ENCODE measurements at places on chromosomes 7 and 10.

DNA sequence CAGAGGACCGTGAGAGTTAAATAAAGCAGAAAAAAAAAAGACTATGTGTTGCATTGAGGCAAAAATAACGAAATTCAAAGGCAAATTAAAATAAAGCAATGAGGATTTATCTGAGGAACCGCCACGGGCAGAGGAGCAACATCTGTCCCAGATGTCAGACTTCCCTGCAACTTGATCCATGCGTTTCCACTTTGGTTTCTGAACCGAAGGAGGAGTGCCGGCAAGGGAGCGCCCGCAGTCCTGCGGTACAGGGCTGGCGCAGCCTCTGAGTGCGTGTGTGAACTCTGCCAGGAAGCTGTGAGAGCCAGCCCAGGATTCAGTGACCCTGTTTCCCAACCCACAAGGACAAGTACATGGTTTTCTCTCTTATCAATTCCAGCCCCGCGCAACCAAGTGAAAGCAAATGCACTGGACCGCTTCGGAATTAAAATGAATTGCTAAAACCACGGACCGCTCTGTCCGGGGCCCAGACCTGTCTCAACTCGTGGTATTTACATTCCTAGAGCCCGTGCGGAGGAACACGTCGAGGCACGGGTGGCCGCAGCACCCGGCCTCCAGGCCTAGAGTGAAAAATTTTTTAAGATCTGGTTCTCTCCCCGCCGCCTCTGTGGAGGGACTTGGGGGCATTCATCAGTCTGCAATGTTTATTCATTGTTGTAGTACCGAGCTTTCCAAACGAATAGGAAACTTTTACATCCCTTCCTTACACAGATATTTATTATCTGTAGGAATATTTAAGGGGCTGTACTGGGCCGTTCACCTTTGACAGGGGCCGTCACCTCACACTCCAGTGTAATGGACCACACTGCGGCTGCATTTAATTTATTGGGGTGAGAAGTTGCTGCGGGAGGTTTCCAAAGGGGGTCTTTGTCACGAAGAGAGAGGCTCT lies 291.5 kb upstream of the NFE2L3 start:
- DNase-seq, result no peak

GRCh38 chr7:99551334-99551733 lies 580 bp downstream of the FAM200A start:
- DNase-seq, result no peak

DNA sequence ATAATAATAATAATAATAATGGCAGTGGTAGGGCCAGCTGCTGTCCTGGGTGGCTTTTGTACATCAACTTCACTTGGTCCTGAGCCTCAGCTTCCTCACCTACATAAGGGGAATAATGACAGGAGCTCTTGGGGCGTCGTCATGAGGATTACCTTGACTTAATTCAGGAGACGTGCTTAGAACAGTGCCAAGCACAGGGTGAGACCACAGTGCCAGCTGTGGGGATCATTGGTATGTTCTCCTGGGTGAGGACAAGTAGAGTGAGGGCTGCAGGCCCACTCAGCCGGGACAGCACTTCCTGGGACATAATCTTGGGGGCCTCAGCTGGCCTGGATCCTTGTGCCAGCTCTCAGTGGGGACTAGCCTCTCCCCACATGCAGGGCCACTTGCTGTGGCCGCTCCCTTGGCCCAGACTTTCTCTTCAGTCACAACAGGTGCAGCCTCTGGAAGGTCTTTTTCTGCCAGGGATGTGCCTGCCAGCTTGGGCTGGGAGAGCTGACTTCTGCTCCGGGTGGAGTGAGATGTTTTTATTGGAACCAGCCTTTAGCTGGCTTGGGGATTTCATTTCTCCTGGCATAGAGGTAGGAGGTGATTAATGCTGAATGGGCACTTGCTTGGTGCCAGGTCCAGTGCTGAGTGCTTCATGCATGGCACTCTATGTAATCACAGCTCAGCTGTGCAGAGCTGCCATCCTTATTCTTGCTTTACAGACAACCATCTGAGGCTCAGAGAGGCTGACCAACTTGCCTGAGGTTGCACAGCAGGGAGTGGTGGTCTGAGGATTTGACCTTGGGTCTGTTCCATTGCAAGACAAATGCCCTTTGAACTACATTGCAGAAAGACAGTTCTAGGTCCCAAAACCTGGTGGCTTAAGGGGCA lies 45.3 kb downstream of the TSPAN15 start:
- no peak for DNase-seq

DNA sequence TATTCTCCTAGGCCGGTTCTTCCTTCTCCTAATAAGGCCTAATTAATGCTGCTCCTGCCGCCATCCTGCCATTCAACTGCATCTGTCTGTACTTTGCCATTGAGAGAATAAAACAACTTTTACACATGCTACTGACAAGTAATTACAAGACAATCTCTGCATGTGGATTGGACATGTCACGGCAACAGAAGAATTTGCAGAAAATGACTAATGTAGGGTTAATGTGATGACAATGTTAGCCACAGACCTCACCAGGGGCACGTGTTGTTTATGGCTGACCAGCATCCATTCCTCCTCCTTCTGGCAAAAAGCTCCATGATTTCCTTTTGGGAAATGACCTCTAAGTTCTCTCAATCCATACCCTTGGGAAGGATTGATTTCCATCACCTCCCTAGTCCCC lies 58.0 kb downstream of the NEBL start:
- no peak for DNase-seq

GRCh38 chr10:62027841-62028501 lies 126.5 kb downstream of the ARID5B start:
- DNase-seq, result no peak

- DNase-seq, result no peak
Observed at GRCh38 chr7:2897023-2897422, 52.9 kb upstream of the GNA12 start.

DNA sequence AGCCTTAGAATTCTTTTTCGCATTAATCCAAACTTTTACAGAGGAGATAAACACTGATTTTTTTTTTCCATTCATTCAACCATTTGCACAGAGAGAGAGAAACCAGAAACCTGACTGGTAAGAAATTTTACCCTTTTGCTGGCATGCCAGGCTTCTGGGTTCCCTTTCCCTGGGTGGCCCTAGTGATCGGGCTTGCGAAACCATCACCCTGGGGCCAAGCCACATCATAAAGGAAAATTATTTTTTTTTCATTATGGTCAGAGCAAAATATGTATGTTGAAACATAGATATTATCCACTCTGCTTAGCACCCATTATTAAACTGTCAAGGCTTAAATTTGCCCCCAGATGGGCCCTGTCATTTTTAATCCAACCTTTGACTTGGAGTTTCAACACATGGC lies 55.4 kb upstream of the INHBA start:
- DNase-seq, result no peak

DNA sequence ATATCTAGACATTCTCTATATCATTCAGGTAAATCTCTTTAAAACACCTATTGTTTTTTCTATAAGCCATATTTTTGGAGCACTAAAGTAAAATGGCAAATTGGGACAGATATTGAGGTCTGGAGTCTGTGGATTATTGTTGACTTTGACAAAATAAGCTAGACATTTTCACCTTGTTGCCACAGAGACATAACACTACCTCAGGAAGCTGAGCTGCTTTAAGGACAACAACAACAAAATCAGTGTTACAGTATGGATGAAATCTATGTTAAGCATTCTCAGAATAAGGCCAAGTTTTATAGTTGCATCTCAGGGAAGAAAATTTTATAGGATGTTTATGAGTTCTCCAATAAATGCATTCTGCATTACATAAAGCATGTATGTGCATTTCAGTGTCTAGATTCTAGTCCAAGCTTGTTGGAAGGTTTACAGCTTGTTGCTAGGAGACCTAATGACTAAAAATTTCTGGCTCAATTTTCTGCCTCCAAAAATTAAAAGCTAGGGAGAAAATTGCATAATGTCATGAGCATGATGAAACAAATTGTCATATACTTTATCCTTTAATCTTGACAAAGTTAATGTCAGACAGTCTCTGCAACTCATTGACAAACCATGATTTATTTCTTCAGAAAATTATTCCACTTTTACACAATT lies 18.3 kb downstream of the LIPM start:
- DNase-seq, result no peak

DNA sequence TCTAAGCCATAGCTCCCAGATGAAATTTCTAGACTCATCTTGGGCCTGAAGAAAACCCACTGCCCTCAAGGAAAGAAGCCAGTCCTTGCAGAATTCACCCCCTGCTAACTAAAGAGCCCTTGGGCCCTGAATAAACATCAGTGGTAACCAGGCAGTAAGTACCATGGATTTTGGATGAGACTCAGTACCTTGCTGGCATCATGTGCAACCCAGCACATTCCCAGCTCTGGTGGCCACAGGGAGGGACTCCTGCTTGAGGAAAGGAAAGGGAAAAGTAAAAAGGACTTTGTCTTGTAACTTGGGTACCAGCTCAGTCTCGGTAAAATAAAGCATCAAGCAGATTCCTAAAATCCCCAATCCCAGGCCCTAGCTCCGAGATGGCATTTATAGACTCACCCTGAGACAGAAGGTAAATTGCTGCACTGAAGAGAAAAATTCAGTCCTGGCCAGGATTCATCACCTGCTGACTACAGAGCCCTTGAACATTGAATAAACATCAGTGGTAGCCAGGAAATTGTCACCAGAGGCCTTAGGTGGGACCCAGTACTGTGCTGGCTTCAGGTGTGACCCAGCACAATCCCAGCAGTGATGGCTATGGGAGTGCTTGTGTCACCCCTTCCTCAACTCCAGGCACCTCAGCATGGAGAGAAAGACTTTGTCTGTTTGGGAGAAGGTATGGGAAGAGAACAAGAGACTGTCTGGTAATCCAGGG lies 31.2 kb upstream of the SFTPD start:
- no peak for DNase-seq

DNA sequence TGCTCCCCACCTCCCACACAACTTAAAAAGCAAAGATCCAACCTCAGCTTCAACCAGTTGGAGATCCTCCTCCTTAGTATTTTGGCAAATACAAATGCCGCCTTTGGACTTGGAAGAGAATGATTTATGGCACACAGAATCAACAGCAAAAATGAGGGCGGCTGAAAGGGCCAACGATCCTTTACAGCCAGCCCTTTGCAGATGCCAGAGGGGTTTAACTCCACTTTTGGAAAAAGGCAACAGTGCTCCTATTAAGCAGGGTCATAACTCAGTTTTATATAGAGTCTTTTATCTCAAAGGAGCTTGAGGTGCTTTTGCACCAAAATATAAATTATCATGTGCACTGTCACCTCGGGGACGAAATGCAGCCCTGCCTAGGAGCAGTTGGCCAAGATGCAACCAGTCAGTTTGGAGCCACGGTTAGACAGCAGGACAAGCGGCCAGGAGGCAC lies 56.7 kb upstream of the JCAD start:
- no peak for DNase-seq

GRCh38 chr7:134462337-134462925 lies 3.5 kb upstream of the AKR1B1 start:
- DNase-seq, result no peak

GRCh38 chr10:57654856-57655255 lies 612.8 kb downstream of the IPMK start:
- DNase-seq, result no peak

- DNase-seq, result no peak
Observed at GRCh38 chr7:68535266-68535665, 1063.0 kb upstream of the AUTS2 start.

- no peak for DNase-seq
Observed at GRCh38 chr10:78254013-78254412, 220.3 kb downstream of the RPS24 start.

- no peak for DNase-seq
Observed at GRCh38 chr7:23467806-23468525, 2.3 kb downstream of the IGF2BP3 start.

GRCh38 chr10:96276831-96277230 lies 5.5 kb upstream of the BLNK start:
- no peak for DNase-seq

- no peak for DNase-seq
Observed at GRCh38 chr7:144670218-144670617, 165.6 kb downstream of the TPK1 start.

DNA sequence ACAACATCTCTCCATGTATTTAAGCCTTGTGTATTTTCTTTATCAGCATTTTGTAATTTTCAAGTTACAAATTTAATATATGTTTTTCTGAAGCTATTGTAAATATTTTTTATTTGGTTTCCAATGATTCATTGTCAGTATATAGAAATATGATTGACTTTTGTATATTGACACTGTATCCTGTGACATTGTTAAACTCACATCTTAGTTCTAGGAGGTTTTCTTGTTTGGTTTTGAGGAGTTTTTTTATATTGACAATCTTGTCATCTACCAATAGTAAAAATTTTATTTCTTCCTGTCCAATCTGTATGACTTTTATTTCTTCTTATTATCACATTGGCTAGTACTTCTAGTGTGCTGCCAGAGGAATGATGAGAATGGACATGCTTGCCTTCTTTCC lies 393.7 kb downstream of the GPAM start:
- DNase-seq, result no peak

DNA sequence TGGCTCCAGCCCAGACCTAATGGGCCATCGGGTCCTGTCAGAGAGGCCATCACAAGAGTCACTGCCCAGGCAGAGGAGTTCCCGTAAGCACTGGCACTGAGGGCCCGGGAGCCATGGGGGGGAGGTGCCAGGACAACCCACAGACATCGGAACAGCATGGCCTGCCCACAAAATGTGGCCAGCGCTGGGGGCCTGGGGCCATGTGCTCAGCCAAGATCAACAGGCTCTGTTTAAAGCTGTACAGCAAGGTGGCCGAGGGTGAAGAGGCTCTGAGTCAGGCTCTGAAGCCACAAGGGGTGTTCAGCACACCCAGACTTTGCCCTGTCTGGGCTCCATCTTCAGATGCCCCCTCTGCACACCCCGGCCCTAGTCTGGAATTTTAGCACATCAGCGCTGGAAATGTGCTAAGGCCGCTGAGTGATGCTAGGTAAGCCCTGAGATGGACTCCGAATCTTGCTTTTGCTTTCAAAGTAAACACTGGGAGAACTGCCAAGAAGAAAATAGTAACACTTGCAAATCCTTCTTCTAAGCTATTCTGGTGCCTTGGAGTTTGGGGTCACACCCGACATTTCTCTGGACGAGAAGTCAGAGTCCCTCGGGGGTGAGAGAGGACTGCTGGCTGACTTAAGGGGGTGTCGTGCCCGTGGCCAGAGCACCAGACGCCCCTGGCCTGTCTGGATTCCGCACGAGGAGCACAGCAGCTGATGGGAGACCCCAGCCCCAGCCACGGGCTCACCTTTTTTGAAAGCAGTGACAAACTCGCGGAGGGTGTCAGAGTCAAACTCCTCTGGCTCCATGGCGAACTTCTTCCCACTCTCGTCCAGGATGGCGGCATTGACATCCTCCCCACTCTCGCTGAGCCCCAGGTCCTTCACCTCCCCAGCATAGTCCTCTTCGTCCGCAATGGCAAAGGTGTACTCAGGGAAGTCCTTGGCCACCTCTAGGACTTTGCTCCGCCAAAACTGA lies 23.6 kb downstream of the PDIA4 start:
- no peak for DNase-seq

DNA sequence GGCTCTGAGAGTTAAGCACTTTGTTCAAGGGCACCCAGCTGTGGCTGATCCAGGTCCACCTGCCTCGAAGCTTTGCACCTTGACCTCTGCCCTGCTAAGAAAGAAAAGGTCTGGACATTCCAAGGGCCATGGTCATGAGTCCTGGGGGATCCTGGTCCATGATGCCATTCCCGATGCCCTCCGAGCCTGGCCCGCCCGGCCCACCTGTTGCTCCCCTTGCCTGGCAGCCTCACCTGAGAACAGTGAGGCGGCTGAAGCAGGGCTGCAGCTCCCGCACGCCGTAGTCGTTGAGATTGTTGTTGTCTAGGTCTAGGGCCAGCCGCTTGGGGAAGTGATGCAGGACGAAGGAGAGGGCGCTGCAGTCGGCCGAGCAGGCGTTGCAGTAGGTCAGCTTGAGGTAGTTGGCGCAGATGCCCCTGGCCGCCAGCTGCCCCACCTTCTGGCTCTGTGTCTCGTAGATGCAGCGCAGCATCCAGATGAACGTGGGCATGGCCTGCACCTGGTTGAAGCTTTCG lies 27.5 kb downstream of the NOD1 start:
- no peak for DNase-seq

GRCh38 chr7:80127412-80128160 lies 7.0 kb upstream of the GNAI1 start:
- no peak for DNase-seq
